ENCODE measurements at places on chromosomes 16 and 17.

GRCh38 chr16:84048270-84048669 is 5.7 kb upstream of the SLC38A8 start:
- no peak for DNase-seq

DNA sequence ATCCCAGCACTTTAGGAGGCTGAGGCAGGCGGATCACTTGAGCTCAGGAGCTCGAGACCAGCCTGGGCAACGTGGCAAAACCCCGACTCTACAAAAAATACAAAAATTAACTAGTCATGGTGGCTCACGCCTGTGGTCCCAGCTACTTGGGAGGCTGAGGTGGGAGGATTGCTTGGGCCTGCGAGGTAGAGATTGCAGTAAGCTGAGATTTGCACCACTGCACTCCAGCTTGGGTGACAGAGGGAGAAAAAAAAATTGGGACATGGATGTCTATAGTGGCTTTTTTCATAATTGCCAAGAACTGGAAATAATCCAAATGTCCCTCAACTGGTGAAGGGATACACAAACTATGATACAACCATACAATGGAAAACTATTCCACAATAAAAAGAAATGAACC is 28.6 kb downstream of the OSBPL7 start:
- DNase-seq = no peak

- DNase-seq = no peak
Measured at GRCh38 chr16:86958423-86958822, 358.8 kb downstream of the C16orf95 start.

GRCh38 chr17:82433560-82434215 is 15.3 kb upstream of the OGFOD3 start:
- DNase-seq = no peak

DNA sequence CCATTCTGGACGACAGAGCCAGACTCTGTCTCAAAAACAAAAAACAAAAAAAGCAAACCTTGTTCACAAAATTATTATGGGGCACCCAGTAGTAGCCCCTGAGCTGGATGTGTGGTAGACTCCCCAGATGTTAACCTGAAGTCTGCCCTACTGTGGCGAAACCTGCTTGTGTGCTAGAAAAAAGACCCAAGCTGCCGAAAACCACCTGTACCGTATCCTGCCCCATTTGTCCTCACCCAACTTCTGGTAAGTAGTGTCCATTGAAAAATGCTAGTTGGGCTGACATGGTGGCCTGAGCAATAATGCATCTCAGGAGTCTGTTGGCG is 9.1 kb downstream of the RMI2 start:
- no peak for DNase-seq

GRCh38 chr17:3474212-3474611 is 1.6 kb upstream of the ASPA start:
- peak; percentile 89 for DNase-seq

DNA sequence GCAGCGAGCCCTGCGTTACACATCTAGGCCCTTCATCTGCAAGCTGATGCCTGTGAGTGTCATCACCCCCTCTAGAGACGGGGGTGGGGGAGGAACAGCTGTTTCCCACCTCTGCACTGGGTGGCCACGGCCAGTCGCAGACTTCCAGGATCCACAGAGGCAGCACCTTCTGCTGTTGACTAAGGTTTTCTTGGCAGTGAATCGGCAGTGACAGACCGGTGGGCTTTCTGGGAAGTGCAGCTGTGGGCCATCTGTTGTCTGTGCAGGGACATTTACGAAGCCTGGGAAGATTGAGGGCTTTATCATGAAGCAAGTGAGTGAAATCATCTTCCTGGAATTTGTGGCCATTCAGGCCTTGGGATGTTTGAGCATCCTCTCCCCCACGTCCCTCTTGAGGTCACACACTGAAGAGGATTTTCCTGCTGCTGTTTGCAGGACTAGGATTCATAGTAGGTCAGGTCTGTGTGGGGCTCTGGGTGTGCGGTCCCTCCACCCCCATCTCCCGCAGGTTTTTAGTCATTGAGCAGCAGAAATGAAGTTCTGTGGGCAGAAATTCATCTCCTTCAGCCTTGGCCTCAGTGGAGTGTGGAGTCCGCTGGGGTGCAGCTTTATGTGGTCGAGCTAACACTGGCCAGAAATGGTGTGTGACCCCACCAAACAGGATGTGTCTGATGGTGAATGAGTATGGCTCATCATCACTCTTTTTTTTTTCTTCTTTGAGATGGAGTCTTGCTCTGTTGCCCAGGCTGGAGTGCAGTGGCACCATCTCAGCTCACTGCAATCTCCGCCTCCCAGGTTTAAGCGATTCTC is 12.0 kb downstream of the PGS1 start:
- no peak for DNase-seq

GRCh38 chr17:15947271-15947670 is 2.3 kb downstream of the ADORA2B start:
- no peak for DNase-seq

DNA sequence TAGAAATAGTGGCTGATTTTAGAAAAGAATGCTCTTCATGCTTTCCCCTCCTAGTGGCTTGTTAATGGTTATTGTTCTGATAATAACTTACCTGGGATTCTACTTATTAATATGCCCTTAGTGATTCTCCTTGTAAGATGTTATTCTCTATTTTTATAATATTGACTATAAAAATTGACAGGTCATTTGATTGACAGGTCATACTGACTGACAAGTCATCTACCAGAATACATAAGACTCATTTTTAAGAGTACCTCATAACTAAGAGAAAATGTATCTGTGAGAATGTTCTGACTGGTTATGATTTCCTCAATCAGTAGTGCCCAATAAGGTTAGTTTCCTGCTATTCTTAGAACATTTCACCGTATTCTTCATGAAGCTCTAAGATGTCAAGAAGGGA is 8.6 kb upstream of the COX10 start:
- DNase-seq = no peak

GRCh38 chr17:29096094-29096493 is 53.2 kb downstream of the PIPOX start:
- DNase-seq = no peak

DNA sequence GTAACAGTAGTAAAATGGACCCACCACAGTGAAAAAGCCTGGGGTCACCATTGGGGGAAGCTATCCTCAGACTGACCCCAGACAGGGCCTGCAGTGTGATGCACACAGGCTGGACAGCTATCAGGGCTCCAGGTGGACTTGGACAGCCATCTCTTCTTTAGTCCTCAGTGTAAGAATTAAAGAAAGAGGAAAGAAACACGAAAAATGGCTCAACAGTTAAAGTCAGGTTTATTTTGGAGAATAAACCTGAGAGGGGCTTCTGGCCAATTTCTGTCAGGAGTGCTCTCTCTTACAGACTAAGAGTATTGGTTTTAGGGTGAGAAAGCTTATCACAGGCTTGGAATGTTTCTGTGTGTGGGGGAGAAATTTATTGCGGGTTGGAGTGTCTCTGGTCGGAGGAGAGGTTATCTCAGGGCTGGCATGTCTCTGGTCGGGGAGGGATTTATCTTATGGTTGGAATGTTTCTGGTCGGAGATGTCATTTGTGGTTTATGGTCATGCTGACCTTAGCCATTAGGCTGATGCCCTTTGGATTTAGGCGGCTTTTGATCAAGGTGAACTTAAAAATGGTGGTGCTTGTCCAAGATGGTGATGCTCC is 10.8 kb upstream of the B4GALNT2 start:
- no peak for DNase-seq

DNA sequence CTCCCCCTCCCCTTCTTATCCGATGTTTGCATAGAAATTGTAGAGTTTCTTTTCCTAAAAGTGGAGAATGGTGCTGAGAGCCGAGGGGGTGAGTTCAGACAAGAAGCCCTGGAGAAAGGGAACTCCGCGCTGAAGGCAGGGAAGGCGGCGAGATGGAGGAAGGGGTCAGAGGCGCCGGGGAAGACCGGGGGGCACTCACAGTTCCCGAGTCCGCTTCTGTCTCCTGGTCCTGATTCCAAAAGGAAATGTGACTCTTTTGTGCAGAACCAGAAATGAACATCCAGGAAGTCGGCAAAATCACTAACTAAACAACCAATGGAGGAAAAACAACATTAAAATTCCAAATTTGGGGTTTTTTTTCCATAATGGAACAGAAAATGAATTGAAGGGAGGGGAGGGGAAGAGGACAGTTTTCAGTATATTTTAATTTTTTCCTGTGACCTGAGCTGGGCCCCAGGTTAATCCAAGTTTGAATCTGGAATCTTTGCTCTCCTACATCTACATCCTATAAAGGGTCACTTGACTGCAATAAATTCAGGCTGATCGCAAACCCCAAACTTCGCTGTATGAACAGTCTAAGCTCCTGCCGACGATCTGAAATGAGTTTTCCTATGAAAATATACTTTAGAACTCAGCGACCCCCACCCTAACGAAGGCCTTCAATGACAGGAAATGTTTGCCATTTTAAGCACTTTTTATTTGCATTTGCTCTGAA is 252.3 kb downstream of the C16orf95 start:
- no peak for DNase-seq

Data from epithelial cell of proximal tubule (primary cell).